ENCODE measurements at places on chromosomes 11 and 22.

- no peak for DNase-seq
These were observed 5.6 kb downstream of the TMEM86A start for GRCh38 chr11:18704045-18704645.

GRCh38 chr11:16032974-16033373 lies 323.4 kb downstream of the SOX6 start:
- DNase-seq, result no peak

GRCh38 chr11:126090452-126090851 lies 27.8 kb upstream of the CDON start:
- no peak for DNase-seq

GRCh38 chr11:103946793-103947545 lies 89.5 kb upstream of the DDI1 start:
- no peak for DNase-seq

- no peak for DNase-seq
These were observed 8.1 kb downstream of the CLPB start for GRCh38 chr11:72426103-72426757.

GRCh38 chr22:43925433-43926348 lies 2.1 kb downstream of the PNPLA3 start:
- no peak for DNase-seq

DNA sequence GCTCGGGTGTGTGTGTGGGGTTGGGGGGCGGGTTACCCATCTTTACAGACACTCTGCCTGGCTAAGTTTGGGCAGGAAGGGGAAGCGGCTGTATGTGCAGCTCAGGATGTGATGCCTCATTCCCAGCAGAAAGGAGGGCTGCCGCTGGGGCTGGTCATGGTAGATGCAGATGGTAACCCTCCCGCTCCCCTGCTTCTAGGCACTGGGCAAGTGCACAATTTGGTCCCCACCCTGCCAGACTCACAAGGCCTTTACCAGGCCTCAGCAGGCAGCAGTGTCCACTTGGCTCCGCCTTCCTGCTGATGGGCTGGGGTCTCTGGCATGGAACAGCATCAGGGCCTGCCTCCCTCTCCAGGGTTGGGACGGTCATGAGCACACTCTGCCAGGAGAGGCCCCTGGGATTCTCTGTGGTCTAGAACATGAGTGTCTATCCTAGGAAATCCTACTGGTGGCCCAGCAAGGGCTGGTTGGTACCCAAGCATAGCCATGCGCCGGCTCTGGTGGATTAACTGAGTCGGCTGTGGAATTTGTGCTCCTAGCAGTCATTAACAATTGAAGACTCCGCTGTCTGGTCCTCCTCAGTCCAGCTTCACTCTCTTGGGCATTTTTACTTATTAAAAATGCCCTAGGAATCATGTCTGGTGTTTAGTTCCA lies 4.2 kb downstream of the LMO1 start:
- DNase-seq, result no peak

- peak; percentile 70 for DNase-seq
These were observed 1.1 kb downstream of the UBASH3B start for GRCh38 chr11:122656631-122657101.

DNA sequence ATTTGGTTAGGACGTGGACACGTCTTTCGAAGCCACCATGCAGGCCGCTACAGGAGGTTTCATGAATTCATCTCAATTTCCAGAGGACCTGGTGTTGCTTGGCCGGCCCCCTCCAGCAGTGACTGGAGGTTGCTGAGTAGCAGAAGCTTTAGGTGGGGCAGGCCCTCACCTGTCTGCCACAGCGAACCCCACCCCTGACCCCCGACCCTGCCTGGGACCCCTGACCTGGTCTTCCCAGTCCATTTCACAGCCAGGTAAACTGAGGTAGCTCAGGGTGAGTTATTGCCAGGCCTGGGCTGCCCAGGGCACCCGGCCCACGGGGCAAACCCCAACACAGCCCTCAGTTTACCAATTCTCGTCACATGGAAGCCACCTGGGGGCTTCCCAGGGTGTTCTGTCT lies 39.1 kb upstream of the SMIM38 start:
- DNase-seq, result no peak

GRCh38 chr22:19761725-19762567 lies 1.4 kb downstream of the TBX1 start:
- DNase-seq, result no peak

DNA sequence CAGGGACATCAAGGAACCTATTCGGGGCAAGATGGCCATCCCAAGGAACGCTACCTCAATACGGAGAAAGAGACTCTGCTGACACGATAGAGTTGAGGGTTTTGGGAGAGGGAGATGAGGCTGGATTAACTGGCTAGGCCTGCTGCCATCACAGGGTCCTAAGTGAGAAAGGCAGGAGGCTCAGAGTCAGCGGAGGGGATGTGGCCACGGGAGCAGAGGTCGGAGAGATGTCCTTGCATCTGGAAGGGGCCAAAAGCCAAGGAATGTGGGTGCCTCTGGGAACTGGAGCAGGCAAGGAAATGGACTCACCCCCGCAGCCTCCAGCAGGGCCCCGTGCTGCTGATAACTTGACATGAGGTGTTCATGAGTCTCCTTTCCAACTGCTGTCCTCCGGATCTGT lies 31.0 kb upstream of the RFPL3 start:
- DNase-seq, result peak; percentile 3

DNA sequence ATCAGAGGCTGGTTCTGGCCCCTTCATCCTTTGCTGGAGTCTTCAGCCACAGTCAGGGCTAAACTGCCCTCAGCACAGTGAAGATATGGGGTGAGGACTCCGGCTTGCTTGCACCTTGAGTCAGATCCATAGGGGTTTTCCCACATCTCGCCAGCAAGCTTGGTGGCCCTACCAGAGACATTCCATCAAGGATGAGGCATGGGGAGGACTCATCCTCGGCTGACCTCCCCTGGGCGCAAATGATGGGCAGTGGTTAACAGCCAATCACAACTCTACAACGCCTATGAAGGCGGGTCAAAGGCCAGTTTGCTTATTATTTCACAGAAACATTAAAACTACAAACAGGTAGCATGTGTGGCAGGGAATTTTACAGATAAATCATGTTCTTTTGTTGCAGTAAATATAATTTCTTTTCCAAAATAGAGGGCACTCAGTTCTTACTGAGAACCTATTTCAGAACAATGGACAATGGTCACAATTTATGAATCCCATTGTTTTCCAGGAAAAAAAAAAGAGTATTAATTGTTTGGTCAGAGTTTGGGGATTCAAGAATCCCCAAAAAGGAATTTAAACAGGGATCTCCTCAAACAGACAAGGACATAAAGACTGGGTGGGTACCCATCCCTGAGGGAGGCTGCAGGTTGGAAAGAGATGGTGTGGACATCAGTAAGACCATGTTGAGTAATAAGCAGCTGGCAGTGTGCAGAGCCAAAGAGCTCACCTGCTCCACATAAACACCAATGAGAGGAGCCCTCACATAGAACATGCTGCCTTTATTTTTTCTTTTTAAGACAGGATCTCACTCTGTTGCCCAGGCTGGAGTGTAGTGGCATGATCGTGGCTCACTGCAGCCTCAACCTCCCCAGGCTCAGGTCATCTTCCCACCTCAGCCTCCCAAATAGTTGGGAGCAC lies 14.8 kb downstream of the PLAAT3 start:
- peak; percentile 47 for DNase-seq

DNA sequence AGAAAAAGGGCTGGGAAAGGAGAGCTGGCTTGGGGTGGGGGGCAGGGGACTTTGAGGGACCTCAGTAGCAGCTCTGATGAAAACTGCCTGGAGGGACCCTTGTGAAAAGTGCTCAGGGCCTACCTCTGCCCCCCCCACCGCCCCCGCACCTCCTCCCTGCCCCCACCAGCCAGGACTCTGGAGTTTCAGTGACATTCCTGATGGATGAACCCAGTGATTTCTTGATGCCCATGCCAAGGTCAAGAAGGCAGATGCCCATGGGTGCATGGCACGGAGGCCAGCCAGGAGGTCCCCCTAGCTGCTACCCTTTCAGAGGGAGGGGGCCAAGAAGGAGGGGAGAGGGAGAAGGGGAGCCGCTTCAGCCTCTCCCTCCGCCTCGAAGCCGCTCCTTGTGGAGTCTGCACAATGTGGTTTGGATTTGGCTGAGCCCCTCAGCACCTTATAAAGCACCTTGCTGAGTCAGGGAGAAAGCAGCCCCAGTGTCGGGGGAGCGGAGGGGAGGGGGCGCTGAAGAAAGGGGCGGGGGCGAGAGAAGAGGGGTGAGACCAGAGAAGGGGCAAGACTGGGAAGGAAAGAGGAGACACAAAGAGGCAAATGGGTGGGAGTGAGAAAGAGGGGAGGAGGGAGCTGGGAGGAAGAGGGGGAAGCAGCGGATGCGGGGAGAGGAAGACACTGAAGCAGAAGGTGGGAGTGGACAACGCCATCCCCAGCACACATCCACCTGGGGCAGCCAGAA lies 2.1 kb upstream of the CLCF1 start:
- DNase-seq, result no peak

- no peak for DNase-seq
These were observed 55.3 kb upstream of the TEAD1 start for GRCh38 chr11:12618743-12619540.

DNA sequence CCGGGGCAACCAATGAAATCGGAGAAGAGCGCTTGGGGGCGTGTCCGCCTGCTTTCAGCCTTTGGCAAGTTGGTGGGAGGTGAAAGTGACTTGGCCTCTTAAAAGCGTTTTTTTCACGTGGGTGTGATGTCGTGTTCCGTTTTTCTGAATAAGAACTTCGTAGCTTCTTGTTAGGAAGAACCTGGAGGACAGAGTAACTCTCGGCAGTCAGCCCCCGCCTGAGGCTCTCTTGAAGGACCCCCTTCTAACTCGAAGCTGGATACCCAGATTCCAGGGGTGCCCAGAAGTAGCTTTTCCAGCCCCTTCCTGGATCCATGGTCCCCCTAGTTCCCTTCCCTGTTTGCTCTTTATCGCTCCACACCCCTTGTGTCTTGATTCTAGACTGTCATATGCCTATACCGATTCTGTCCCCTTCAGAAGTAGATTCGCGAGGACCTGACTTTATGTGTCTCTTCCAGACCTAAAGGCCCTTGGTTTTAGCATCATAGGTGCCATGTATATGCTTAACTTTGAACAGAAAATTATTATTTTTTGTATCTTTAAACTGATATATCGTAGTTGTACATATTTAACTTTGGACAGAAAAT lies 915 bp upstream of the OSBP start:
- DNase-seq, result no peak

DNA sequence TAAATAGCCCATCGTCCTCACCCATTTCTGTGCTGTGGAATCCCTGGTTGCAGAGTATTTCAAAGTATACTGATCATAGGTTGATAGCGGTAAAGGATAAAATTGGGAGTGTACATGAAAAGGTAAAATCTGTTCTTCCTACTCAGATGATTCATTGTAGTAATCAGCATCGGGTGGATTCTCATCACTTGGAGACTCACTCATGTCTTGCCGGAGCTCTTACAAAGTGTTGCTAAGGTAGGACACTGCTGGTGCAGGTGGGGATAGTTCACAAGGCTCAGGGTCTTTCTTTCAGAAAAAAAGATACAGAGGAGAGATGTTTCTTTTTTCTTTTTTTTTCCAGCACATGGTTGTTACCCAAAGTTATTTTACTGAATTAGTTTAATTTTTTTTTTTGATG lies 84.8 kb downstream of the MTNR1B start:
- DNase-seq, result no peak

GRCh38 chr22:35961480-35962295 lies 66.9 kb downstream of the RBFOX2 start:
- no peak for DNase-seq

DNA sequence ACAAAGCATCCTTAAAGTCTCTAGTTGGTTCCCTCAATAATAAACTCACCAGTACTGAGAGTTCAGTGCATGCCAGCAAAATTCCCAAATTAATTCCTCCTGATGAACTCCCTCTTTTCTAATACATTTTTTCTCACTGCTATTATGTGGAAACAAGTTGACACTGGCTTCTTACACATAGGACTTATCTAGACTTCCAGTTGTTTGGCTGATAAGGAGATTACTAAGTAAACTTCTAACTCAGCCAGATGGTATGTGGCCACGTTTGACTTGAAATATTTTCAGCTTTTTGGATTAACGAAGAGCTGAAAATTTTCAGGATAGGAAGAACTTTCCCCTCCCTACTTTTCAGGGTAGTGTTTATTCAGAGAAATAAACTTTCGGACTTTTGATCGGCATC lies 1154.2 kb upstream of the TENM4 start:
- no peak for DNase-seq

- no peak for DNase-seq
These were observed 9.9 kb downstream of the TESMIN start for GRCh38 chr11:68741463-68741862.

DNA sequence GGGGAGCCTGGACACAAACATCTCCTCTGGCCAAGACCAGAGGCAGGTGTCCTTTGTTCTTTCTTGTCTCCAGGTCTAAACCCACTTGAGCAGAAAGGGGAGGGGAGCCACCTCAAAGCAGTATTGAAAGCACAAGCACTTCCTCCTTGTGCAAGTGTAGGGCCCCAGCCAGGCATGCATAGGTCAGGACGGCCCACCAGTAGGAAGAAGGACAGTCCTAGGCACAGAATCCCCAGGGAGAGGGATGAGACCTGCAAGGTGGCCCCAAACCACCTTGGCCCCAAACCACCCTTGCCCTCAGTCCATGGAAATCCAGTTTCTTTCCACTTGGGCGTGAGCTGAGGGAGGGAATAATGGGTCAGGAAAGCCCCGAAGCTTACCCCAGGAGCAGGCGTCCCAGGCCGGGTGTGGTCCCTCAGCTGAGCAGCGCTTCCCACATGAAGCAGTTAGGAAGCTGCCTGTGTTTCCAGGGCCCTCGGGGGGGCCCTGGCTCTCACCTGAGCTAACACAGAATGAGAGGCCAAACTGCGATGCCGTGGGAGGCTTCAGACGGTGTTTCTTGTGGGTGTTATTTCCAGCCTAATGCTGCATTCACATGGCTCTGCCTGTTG lies 20.4 kb upstream of the IGSF9B start:
- no peak for DNase-seq

GRCh38 chr11:122163053-122163819 lies 47.2 kb upstream of the BLID start:
- DNase-seq, result no peak

- no peak for DNase-seq
These were observed 16.5 kb upstream of the DGCR8 start for GRCh38 chr22:20063271-20064139.

GRCh38 chr11:126231725-126232459 lies 20.3 kb downstream of the FAM118B start:
- DNase-seq, result no peak
